T-helper 17 cell (primary cell): ENCODE measurements at places on chromosomes 5 and 9.

DNA sequence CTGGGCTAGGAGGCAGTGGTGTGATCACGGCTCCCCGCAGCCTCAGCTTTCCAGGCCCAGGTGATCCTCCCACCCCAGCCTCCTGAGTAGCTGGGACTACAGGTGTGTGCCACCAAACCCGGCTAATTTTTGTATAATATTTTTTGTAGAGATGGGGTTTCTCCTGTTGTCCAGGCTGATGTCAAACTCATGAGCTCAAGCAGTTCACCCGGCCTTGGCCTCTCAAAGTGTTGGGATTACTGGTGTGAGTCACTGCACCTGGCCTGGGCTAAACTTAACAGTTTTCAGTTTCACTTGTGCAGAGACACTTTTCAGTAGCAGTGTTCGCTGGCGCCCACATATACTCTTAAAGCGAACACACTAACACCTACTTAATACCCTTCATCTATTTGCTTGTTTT lies 205.6 kb upstream of the ZNF608 start:
- H3K27ac ChIP-seq, result no peak overlapping the region
- H3K4me3 ChIP-seq, result no peak overlapping the region
- DNase-seq, result no peak
- no peaks in the 10 kb centered on the region for H3K27me3 ChIP-seq
- no peaks in the 10 kb centered on the region for H3K36me3 ChIP-seq

DNA sequence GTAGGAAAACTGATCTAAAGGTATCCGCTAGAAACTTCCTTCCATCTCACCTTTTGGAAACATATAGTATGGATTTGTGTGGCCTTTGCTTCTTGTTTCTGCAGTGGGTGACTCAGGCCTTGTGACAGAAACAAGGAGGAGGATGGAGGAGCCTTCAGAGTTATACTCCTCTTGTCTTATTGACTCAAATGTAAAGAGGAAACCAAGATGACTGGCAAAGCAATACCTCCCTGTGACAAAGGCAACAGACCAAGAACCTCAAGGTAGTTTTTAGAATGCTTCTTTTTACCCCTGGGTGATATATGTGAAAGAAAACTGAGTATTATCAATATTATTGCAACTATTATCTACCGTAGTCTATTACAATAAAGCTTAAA lies 123.3 kb upstream of the SLIT3 start:
- H3K36me3 ChIP-seq, result no peaks in the 10 kb centered on the region
- peaks cover 28% of the 10 kb centered on the region for H3K27me3 ChIP-seq
- DNase-seq, result no peak
- H3K4me1 ChIP-seq, result no peaks in the 10 kb centered on the region
- no peak overlapping the region for H3K4me3 ChIP-seq

- no peaks in the 10 kb centered on the region for H3K4me1 ChIP-seq
- no peak for DNase-seq
- no peak overlapping the region for H3K27ac ChIP-seq
- no peaks in the 10 kb centered on the region for H3K36me3 ChIP-seq
- no peaks in the 10 kb centered on the region for H3K27me3 ChIP-seq
Measured at GRCh38 chr5:105506692-105507277, 1944.2 kb upstream of the NUDT12 start.

GRCh38 chr5:104955479-104955878 lies 1392.9 kb upstream of the NUDT12 start:
- no peaks in the 10 kb centered on the region for H3K27me3 ChIP-seq
- no peaks in the 10 kb centered on the region for H3K36me3 ChIP-seq
- H3K4me3 ChIP-seq, result no peak overlapping the region
- H3K27ac ChIP-seq, result no peak overlapping the region
- no peak for DNase-seq
- no peaks in the 10 kb centered on the region for H3K4me1 ChIP-seq

DNA sequence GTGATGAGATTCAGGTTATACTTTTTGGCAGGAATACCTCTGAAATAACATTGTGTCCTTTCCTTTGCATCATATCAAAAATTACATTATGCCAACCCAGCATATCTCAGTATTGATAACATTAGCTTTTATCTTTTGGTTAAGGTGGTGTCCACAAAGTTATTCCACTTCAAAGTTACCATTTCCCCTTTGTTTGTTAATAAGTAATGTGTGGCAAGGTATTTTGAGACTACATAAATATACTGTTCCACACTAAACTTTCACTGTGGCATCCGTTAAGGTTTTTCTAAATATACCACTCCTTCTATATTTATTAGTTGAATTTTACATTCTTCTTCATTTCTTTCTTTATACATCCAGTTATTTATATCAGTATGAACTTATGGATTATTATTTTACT lies 14.1 kb upstream of the ARHGEF37 start:
- no peaks in the 10 kb centered on the region for H3K36me3 ChIP-seq
- DNase-seq, result no peak
- H3K27me3 ChIP-seq, result no peaks in the 10 kb centered on the region
- peaks cover 11% of the 10 kb centered on the region for H3K4me1 ChIP-seq

DNA sequence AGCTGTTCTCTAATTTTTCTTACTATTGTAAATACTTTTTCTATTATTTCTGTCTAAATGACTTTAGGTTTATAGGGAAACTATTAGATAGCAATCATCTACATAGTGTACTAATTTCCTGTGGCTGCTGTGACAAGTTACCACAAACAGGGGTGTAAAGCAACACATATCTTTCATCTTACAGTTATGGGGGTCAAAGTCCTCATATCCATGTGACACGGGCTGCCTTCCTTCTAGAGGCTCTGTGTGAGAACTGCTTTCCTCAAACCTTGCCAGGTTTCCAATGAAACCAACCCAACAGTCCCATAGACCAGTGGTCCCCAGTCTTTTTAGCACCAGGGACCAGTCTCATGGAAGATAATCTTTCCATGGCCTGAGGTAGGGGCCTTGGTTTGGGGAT lies 189.1 kb downstream of the ROR2 start:
- H3K4me3 ChIP-seq, result no peak overlapping the region
- no peaks in the 10 kb centered on the region for H3K36me3 ChIP-seq
- H3K27me3 ChIP-seq, result peaks cover 31% of the 10 kb centered on the region
- DNase-seq, result no peak

- DNase-seq, result no peak
- H3K27me3 ChIP-seq, result no peaks in the 10 kb centered on the region
- H3K4me3 ChIP-seq, result no peak overlapping the region
- peaks cover 14% of the 10 kb centered on the region for H3K36me3 ChIP-seq
- peaks cover 6% of the 10 kb centered on the region for H3K4me1 ChIP-seq
- peak overlapping the region; percentile 62 for H3K27ac ChIP-seq
Measured at GRCh38 chr9:123081824-123082223, 48.4 kb downstream of the GPR21 start.

DNA sequence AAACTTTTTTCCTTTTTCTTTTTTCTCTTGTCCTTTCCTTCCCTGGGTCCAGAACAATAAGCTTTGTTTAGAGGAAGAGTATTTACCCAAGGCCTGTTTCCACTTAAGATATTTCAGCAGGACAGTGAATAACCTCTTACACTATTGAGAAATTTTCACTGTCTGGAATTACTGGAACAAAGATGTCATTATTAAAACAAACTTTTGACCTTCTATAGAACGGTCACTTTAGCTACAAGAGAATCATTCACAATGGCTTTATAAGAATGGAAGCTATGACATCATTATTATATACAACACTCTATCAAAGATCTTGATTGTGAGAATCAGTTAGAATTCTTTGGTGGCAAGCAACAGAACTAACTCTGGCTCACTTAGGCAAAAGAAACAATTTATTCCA lies 22.0 kb upstream of the ARHGAP26 start:
- H3K4me3 ChIP-seq, result no peak overlapping the region
- H3K36me3 ChIP-seq, result no peaks in the 10 kb centered on the region
- no peak overlapping the region for H3K27ac ChIP-seq
- peaks cover 18% of the 10 kb centered on the region for H3K27me3 ChIP-seq

GRCh38 chr9:22158927-22159346 lies 149.8 kb upstream of the CDKN2B start:
- no peak overlapping the region for H3K4me3 ChIP-seq
- no peak overlapping the region for H3K27ac ChIP-seq
- no peaks in the 10 kb centered on the region for H3K27me3 ChIP-seq
- no peaks in the 10 kb centered on the region for H3K4me1 ChIP-seq

GRCh38 chr9:127417131-127418036 lies 6.8 kb upstream of the ZNF79 start:
- peaks cover 17% of the 10 kb centered on the region for H3K27me3 ChIP-seq
- peaks cover 14% of the 10 kb centered on the region for H3K4me1 ChIP-seq
- no peak overlapping the region for H3K27ac ChIP-seq
- DNase-seq, result no peak
- H3K36me3 ChIP-seq, result no peaks in the 10 kb centered on the region
- H3K4me3 ChIP-seq, result no peak overlapping the region

DNA sequence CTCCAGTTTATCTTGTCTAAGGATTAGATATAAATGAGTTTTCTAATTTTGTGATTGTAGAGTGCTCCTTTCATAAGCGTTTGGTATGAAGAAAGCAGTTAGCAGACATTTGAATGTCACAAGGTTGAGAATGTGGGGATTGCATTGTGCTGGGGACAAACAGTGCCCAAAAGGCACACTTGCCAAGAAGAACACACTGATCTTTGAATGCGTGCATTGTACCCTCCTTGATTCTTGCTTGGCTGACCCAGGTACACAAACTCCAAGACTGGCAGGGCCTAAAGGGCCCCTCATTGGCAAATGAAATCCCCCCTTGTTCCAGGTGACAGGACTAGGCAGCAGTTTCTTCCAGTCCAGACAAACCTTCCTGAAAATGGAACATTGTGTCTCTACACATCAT lies 96.9 kb upstream of the LIFR start:
- peaks cover 5% of the 10 kb centered on the region for H3K4me1 ChIP-seq
- no peak overlapping the region for H3K4me3 ChIP-seq
- H3K36me3 ChIP-seq, result no peaks in the 10 kb centered on the region
- no peak for DNase-seq
- H3K27ac ChIP-seq, result no peak overlapping the region
- peaks cover 56% of the 10 kb centered on the region for H3K27me3 ChIP-seq

- H3K4me3 ChIP-seq, result no peak overlapping the region
- no peaks in the 10 kb centered on the region for H3K4me1 ChIP-seq
- no peak for DNase-seq
- no peak overlapping the region for H3K27ac ChIP-seq
- H3K36me3 ChIP-seq, result no peaks in the 10 kb centered on the region
Measured at GRCh38 chr9:116450378-116451139, 236.5 kb upstream of the TRIM32 start.

DNA sequence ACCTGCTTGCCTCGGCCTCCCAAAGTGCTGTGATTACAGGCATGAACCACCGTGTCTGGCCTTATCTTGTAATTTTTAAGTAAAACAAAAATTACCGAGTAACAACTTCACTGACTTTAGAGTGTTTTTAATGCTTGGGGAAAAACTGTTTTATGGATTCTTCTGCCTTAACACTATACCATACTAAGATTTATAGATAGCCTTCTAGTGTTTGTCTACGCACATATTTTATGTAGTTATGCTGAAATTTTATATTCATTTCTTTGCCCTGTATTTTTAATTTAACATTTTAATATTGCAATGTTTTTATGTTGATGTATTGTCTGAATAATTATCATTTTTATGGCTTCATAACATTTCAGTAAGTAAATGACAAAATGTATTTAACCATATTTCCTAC lies 96.4 kb upstream of the FTMT start:
- H3K4me3 ChIP-seq, result no peak overlapping the region
- H3K27me3 ChIP-seq, result no peaks in the 10 kb centered on the region
- H3K36me3 ChIP-seq, result no peaks in the 10 kb centered on the region

DNA sequence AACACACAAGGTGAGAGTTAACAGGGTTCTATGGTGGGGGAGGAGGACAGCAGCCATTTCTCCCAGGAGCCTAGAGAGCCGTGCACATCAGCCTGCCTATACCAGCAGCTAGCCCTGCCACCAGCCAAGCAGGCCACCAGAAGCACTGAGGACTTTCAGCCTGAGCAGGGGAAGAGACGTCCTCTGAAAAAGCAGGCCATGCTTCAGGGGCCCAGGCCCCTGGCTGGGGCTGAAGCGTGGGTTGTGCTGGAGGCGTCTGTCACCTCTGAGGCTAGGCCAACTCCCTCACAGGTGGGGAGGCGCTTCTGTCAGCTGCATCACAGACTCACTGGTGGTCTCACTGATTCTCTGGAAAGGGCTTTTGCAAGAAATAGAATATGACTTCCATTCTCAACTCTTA lies 16.3 kb downstream of the FSTL4 start:
- no peak overlapping the region for H3K4me3 ChIP-seq
- H3K4me1 ChIP-seq, result no peaks in the 10 kb centered on the region
- H3K27ac ChIP-seq, result no peak overlapping the region
- H3K27me3 ChIP-seq, result peaks cover 34% of the 10 kb centered on the region
- peaks cover 3% of the 10 kb centered on the region for H3K36me3 ChIP-seq

GRCh38 chr9:33748633-33749304 lies 46.6 kb upstream of the PRSS3 start:
- H3K36me3 ChIP-seq, result peaks cover 6% of the 10 kb centered on the region
- H3K4me3 ChIP-seq, result peak overlapping the region; percentile 84
- H3K27ac ChIP-seq, result peak overlapping the region; percentile 47
- H3K4me1 ChIP-seq, result peaks cover 21% of the 10 kb centered on the region
- DNase-seq, result no peak

GRCh38 chr9:37621273-37622121 lies 29.1 kb upstream of the TOMM5 start:
- H3K4me1 ChIP-seq, result peaks cover 8% of the 10 kb centered on the region
- DNase-seq, result no peak
- peaks cover 2% of the 10 kb centered on the region for H3K36me3 ChIP-seq
- H3K27ac ChIP-seq, result no peak overlapping the region
- no peak overlapping the region for H3K4me3 ChIP-seq

- peaks cover 5% of the 10 kb centered on the region for H3K36me3 ChIP-seq
- no peak overlapping the region for H3K27ac ChIP-seq
- no peak for DNase-seq
- H3K4me3 ChIP-seq, result no peak overlapping the region
- H3K4me1 ChIP-seq, result peaks cover 11% of the 10 kb centered on the region
- H3K27me3 ChIP-seq, result peaks cover 25% of the 10 kb centered on the region
Measured at GRCh38 chr5:180455872-180456271, 38.3 kb upstream of the CNOT6 start.

- H3K4me1 ChIP-seq, result peaks cover 44% of the 10 kb centered on the region
- H3K27me3 ChIP-seq, result no peaks in the 10 kb centered on the region
- no peaks in the 10 kb centered on the region for H3K36me3 ChIP-seq
- no peak for DNase-seq
Measured at GRCh38 chr5:80967500-80968181, 7.5 kb downstream of the RASGRF2 start.

DNA sequence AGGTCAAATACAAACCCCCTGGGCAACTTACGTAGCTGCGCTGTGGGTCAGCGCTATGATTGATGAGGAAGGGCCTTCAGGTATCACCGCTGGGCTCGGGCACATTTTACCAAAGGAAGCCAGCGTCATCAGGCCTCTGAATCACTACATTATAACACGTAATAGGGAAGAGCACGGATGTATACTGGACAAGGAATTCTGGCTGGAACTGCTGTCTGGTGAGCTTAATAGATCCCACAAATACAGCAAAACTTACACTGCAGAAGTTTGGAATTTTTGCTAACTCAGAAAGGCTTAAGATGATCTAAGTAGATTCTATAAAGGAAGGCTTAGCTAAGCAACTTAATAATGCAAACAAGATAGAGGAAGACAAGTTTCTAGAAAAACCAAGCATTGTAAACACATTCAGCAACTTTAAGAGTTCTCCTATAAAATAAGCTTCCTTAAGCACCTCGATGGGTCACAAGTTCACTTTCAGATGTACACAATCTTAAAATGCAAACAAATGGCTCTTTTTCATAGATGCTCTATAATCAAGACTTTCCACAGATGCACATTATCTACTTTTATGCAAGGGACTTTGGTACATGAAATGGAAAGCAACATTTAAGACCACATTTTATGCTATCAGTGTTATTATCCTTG lies 360.1 kb upstream of the PANK3 start:
- no peak overlapping the region for H3K4me3 ChIP-seq
- no peak for DNase-seq
- H3K27ac ChIP-seq, result peak overlapping the region; percentile 54
- no peaks in the 10 kb centered on the region for H3K36me3 ChIP-seq
